Activated CD4-positive, CD25-positive, alpha-beta regulatory T cell treated with anti-CD3 and anti-CD28 coated beads, Interleukin-2, amount 50 U/mL, for 16 hours (primary cell): ENCODE measurements at places on chromosomes 1 and 21.

GRCh38 chr1:8040586-8040985 lies 14.5 kb upstream of the ERRFI1 start:
- DNase-seq = no peak

DNA sequence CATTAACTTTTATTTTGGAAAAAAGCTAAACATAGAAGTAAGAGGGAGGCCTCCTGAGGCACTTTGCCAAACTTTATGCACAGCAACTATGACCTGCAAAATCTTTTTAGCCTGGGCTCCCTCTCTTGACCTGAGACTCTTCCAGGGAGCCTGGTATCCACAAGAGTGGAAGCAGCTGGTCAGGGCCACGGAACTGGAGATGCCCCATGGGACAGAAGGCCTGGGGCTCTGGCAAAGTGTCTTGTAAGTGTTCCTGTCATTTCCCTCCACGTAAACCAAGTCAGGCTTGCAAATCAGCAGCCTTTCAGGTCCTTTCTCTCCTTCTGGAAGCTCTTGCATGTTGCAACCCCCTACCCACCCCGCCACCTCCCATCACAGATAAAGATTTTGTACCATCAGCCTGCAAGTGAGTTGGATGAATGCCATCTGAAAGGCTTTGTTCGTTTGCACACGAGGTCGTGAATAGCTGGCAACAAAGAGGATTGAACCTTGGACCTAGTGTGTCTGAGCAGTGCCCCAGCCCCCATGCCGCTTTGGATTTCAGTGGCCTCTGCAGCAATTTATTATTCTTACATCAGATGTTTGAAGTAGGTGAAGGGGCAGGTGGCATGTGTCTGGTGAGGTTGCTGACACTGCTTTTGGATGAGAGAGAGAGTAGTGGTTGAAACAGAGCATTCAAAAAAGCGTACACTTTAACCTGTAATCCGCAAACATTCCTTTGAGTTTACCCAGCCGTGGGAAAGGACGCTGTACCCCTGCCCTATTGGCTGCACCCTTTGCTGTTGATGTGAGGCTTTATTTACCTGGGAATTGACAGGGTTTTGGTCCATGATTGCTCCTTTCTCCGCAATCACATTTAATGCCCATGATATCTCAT lies 91.6 kb downstream of the GALNT2 start:
- no peak for DNase-seq

- DNase-seq = no peak
These were observed 922.4 kb upstream of the ADGRL4 start for GRCh38 chr1:79928901-79929300.

DNA sequence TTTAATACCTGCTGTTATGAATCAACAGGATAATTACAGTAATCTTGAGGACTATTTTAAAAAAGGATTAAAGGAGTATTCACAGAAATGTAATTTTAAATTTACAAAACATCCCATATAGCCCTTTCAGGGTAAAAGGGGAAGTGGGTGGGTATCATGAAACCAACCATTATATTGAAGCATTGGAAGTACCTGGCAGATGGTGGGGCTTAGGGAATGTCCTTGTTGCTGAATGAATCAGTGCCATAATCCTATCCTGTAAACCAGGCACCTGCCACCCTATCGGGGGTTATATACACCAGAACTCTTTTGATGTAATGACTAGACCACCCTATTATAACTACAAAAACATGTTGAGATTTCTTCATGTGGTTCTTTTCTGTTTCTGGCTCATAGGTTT lies 30.4 kb downstream of the CDC14A start:
- no peak for DNase-seq

GRCh38 chr1:12581179-12581578 lies 36.8 kb downstream of the DHRS3 start:
- DNase-seq = no peak

DNA sequence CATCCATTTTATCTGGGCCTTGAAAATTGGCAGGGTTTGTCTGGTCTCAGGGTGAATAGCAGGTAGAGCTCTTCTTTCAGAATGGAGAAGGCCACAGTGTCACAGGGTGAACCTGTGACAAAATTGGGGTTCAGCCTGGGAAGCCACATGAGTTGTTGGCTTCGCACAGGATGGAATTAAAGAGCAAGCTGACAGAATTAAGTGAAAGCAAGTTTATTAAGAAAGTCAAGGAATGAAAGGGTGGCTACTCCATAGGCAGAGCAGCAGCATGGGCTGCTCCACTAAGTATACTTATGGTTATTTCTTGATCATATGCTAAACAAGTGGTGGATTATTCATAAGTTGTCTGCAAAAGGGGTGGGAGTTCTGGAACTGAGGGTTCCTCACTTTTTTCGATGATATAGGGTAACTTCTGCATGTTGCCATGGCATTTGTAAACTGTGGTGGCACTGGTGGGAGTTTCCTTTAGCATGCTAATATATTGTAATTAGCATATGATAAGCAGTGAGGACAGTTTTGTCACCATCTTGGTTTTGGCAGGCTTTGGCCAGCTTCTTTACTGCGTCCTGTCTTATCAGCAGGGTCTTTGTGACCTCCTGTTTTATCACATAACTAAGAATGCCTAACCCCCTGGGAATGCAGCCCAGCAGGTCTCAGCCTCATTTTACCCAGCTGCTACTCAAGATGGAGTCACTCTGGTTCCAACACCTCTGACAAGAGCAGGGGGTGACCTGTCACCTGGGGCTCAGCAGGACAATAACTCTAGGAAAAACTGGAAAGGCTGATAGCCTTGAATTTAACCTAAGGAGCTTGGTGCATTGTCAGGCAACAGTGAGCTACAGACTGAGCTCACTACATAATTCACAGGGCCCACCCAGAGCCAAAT lies 5.1 kb downstream of the IFNAR2 start:
- DNase-seq = no peak

- DNase-seq = no peak
These were observed 252 bp downstream of the SDC3 start for GRCh38 chr1:30908316-30908695.

DNA sequence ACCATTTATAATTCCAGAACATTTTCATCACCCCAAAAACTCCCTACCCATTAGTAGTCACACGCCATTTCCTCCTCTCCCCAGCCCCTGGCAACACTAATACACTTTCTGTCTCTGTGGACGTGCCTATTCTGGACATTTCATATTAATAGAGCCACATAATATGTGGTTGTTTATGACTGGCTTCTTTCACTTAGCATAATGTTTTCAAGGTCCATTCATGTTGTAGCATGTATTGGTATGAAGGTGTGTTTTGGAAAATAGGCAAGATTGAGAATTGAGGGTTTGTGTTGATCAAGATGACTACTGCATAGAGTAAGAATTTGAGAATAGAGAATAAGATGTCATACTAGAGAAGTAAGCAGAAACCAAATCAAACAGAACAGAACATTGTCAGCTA lies 67.5 kb downstream of the ZFYVE9 start:
- DNase-seq = no peak

DNA sequence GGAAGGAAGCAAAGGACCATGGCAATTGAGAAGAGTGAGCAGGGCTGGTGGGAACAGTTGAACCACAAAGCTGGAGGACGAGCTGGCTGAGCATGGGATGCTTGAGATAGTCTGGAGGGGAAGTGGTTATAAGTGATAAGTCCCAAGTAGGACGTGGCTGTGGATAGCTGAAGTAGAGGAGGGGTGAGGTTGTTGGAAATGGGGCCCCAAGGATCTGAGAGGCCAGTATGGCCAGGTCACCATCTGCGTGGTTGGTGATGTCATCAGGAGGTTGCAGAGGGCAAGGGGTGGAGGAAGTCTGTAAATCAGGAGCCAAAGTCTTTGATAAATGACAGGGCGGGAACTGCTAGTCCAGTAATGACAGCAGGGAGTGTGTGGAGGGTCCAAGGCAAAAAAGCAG lies 11.0 kb upstream of the REN start:
- no peak for DNase-seq

DNA sequence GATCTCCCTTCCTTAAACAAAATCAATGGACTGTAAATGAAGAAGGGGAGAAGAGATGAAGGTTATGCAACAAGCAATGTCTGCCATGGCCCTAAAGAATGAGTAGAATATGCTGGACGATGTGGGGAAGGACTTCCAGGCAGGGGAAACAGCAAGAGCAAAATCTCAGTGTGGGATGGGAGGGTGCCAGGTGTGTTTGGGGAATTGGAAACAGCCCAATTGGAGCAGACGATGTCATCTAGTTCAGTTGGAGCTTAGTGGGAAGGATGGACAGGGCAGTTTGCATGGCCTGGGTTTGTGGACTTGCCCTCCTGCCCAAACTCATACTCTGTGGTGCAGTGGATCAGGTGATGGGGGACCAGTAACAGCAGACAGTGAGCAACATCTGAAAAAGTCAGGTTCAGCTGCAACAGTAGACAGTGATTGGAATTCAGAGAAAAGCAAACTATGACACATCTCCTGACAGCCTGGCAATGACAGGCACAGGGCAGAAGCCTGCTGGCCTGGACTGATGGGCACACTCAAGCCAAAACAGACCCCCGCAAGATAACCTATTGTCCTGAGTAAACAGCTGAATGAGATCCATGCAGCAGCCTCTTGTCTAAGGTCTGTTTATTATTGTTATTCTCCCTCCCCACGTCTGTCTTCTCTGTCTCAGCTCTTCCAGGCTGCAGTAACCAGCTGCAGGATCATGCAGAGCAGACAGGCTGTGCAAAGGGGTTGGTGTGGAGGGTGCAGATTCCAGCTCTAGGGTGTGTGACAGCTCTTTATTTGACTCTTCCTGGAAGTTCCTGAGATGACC lies 50.5 kb upstream of the PRELP start:
- DNase-seq = no peak

DNA sequence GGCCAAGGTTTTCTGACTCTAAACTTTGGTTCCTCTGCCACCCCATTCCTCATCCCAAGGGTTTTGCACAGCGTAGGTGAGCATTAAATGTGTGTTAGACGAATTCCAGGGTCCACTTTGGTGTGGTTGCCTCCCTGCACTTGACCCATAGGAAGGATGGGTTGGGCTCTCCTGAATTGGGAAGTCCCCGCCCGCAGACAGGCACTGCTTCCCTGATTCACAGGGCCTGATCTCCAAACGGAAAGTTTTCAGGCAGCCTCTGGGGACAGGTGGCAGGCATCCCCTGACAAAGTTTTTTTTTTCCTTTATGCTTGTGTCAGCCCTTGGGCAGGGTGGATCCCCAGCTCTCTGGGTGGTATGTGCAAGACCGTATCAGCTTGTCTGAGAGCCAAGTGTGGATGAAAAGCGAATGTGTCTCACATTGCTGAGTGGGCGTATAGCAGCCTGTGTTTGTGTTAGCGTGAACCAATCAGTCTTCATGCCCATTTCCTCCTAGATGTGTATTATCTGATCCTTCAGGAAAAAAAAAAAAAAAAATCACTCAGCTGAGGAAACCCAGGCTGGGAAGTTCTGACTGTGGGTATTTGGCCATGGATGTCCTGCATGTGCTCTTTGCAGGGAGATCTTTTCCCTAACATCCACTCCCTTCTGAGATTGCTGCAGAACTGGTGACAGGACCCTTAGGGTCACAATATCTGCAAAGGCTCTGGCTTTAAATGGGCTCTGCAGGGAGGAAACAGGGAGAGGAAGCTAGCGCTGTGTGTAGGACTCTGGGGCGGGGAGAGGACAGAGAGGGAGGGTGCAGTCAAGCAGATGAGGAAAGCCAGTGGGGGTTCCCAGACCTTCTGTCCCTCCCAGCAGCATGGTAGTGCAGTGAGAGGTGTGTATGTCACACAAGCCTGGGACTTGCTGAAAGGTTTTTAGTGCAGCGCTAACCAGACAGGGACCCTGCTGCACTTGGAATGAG lies 42.2 kb upstream of the TRABD2B start:
- DNase-seq = no peak
